ENCODE measurements at places on chromosomes 13 and 19.

DNA sequence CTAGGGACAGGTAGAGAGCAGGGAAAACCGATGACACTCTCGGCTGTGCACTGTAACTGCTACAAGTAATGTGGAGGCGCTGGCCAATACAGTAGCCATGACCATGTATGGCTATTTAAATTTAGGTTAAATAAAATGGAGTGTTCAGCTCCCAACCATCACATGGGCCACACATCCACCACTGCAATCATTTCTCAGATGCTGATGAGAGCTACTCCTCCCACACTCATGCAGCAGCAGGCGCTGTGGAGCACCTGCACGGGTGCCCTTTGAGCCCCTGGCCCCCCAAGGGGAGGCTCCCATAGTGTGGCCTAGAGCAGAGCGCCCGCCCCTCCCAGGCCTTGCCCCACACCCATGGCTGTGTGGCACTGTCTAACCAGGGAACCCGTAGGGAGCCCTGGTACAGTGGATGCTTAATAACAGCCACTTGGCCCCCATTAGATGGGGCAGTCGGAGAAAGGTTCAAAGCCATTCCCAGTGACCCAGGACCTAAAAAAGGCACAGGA lies 6.0 kb downstream of the ACP4 start:
- no peak for DNase-seq

GRCh38 chr13:76630629-76631230 lies 255.5 kb downstream of the KCTD12 start:
- DNase-seq = peak; percentile 20

DNA sequence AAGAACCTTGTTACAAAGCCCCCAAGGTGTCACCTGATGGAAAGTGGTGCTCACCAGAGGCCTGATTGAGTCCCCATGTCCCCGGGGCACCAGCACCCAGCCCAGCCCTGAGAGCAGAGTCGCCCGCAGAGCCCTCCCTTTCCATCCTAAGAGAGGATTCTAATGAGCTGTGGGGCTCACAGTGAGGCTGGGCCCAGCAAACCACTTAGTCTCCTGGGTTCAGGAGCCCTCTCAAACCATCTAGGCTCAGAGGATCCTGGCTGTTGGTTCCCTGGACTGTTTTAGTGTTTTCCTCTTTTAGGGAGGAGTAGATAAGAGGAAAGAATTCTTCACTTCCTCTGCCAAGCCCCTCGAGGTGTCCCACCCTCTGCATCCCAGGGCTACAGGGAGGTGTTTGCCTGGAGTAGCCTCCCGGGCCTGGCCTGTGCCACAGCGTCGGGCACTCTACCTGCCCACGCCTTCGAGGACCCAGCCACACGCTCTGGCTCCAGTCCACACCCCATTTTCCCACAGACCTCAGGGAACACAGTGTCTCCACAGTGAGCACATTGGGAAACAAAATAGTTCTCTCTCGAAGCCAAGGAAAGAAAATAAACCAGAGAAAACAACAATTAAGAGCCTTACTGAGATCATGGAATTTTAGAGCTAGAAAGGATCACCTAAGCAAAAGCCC lies 34.4 kb downstream of the DHRS12 start:
- DNase-seq = no peak

DNA sequence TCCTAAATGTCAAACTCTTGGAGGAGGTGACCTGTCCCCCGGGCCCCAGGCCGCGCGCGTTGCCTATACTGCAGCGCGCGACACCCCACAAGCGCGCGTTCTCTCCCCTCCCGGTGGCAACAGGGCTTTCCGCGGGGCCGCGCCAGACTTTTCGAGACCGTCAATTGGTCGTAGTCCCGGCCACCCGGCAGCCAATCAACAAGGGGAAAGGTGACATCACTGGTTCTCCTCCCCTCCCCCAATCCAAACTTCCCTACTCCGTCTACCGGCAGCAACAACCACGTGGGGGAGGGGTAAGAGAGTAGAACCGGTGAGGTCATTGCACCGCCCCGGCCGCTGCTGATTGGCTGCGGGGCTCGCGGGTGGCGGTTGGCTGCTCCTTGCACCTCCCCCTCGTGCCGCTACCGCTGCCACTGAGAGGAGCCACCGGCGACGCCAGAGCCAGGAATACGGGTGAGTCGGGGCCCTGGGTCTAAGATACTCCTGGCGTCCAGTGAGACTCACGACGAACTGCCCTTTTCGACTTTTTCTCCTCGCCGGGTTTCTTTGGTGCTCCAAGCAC lies 829 bp upstream of the CIC start:
- DNase-seq = peak; percentile 100

GRCh38 chr13:26896986-26897668 lies 136.5 kb upstream of the GPR12 start:
- no peak for DNase-seq

DNA sequence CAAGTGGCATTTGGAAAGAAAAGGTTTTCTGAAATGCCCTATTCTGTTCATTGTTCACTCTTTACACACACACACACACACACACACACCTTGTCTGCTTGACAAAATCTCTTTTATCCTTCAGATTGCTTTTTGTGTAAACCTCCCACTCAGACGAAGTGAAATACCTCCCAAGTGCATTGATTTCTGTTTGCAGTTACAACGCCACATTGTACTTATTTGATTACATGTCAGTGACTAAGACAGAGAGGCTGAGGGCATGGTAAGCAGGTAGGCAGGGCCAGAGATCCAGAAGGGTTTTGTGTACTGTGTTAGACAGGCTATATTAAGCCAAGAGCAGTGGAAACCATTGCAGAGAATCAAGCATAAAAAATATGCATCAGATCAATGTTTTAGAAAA lies 561.8 kb downstream of the GPC6 start:
- DNase-seq = no peak

DNA sequence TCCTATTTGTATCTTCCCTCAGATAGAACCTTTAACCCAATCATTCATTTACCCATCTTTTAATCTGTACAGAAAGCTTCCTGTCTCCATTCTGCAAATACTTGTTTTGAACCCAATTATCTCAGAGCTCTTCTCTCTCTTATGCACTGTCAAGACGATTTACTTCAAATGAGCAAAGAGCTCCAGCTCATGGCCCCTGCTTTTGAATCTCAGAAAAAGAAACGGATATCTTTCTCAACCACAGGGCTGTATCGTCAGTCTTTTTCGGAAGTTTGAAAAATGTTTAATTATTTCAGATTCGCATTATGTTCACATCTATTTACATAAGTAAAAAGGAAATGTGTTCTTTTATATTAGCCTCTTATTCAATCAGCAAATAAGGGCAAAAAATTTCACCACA lies 322.7 kb upstream of the NBEA start:
- DNase-seq = no peak

Data from brain (organoid and tissue), 16 donors.